ENCODE measurements at places on chromosomes 1 and 21.

DNA sequence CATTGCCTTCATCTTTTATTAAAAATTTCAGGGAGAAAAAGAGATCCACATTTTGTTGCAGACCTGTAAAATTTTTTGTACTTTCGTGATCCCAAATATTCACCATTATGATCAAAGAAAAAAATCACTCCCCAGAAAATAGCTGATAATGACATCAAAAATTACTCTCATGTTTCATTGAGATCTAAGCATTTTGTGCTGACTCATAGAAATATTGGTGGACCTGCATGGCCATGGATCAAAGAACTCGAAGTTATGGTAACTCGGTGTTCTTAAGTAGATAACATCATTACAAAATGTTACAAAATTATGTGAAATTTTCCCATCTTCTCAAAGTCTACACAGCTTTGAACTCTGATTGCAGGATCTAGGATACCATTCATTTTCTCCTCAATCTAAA lies 135.8 kb downstream of the PTGER3 start:
- no peak for DNase-seq

GRCh38 chr1:230016159-230016558 lies 50.9 kb upstream of the GALNT2 start:
- DNase-seq, result no peak

GRCh38 chr1:101165532-101165931 lies 71.3 kb upstream of the S1PR1 start:
- no peak for DNase-seq

GRCh38 chr1:43452789-43453441 lies 816 bp downstream of the HYI start:
- DNase-seq, result peak; percentile 40

GRCh38 chr1:96370757-96371156 lies 350.8 kb upstream of the PTBP2 start:
- DNase-seq, result peak; percentile 75

- no peak for DNase-seq
Observed at GRCh38 chr1:89812992-89813391, 7.8 kb upstream of the LRRC8D start.

- DNase-seq, result peak; percentile 14
Observed at GRCh38 chr1:246482805-246483568, 24.1 kb downstream of the SMYD3 start.

- no peak for DNase-seq
Observed at GRCh38 chr1:226523646-226524406, 24.7 kb upstream of the STUM start.

DNA sequence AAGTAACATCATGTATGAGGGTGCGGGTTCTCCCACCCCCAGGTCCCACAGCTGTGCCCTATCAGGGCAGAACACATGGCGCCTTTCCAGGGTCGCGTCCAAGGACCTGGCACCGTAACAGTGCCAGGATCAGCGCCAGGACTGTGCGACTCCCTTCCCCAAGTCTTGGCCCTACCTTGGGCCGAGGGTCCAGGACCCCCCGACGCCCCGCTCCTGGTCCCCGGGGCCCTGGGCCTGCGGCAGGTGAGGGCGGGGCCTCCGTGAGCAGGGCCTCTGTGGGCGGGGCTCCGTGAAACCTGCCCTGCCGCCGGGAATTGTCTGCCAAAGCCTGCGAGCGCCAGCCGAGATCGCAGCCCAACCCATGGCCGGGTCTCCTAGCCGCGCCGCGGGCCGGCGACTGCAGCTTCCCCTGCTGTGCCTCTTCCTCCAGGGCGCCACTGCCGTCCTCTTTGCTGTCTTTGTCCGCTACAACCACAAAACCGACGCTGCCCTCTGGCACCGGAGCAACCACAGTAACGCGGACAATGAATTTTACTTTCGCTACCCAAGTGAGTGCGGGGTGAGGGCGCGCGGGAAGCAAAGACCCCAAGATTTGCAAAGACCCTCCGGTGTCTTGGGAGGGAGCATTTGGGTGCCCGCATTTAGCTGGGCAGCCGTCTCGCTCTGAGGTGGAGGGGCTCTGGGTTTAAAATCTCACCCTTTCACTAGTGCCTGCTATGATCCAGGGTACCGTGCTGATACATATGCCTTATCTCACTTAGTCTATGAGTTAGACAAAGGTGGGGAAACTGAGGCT lies at the start of gene RHBG:
Gene RHBG (plus strand): TSS at position 323 of the 796 bp plus-strand sequence. CDS start 39 bp downstream, at position 362.
- no peak for DNase-seq

DNA sequence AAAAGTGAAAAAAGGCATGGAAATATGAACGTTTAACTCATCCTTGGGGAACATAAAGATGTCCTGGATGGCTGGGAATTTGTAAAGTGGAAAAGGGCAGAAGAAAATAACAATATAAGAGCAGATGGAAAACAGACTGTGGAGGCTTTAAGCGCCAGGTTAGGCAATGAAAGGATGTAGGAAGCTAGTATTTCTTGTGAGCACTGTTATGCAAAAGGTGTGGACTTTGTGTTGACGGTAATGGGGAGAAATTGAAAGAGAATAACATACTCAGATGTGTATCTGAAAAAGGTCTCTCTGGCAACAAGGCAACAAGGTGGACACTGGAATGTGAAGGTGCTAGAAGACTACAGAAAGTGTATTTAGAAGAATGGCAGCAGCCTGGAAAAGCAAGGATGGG lies 411.8 kb downstream of the PLPP3 start:
- no peak for DNase-seq

GRCh38 chr1:151012684-151013471 lies 4.6 kb downstream of the PRUNE1 start:
- no peak for DNase-seq

GRCh38 chr1:170150016-170150415 lies 4.3 kb downstream of the NTMT2 start:
- DNase-seq, result no peak

- no peak for DNase-seq
Observed at GRCh38 chr1:220504329-220504728, 23.6 kb upstream of the MARK1 start.

DNA sequence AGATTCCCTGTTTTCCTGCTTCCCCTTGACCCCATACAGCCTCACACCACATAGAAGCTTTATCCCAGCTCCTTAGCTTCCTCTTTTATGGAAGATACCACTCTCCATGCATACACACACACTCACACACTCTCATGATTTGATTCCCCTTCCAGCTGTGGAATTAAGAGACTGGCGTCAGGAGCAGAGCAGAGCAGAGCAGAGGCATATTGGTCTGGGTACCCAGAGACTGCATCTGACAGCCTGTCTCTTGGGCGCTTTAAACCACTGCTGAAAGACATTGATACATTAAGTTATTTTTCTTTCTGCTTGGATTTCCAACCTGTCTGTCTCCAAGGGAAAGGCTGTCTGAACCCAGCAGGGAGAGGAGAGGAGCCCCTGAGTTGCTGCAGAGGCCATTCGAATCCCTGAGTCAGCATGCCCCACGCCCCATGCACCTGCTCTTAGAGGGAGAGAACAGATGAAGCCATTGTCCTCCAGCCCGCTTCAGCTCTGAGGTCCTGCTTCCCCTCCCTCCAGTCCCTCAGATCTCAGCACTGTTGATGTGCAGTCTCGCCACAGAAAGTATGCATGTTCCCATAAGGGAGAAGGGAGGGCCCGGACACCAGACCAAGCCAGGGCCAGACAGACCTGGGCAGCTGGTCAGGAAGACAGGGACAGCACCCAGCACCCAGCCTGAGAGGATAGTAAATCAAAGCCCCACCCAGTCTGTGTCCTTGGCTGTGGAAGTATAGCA lies 66.7 kb upstream of the GJB5 start:
- DNase-seq, result no peak

GRCh38 chr21:28892199-28893111 lies 100.2 kb downstream of the LTN1 start:
- no peak for DNase-seq

All from AG08395 (cell line).